GM04504 (cell line): ENCODE measurements at places on chromosomes 2 and 18.

- DNase-seq, result no peak
Observed at GRCh38 chr2:160257743-160258491, 57.8 kb upstream of the ITGB6 start.

- DNase-seq, result peak; percentile 64
Observed at GRCh38 chr2:186544255-186544675, 45.6 kb upstream of the ITGAV start.

DNA sequence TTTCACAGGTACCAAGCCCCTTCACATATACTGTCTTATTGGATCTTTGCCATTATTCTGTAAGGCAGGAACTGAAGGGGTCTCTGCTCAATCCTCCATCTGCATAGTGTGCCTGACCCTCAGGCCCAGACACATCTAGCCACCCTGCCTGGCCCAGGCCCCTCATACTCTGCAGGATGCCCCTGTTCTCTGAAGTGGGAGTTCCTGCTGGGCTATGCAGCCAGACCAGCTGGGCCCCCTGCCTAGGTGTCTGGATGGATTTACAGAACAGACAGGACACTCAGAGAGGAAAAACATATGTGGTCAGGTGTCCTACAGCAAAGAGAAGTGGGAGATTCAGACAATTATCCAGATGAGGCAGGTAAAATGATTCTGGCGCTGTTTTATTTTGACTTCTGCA is 42.0 kb downstream of the SLC4A5 start:
- DNase-seq, result no peak

GRCh38 chr18:65269375-65269774 is 481.4 kb upstream of the CDH7 start:
- no peak for DNase-seq

DNA sequence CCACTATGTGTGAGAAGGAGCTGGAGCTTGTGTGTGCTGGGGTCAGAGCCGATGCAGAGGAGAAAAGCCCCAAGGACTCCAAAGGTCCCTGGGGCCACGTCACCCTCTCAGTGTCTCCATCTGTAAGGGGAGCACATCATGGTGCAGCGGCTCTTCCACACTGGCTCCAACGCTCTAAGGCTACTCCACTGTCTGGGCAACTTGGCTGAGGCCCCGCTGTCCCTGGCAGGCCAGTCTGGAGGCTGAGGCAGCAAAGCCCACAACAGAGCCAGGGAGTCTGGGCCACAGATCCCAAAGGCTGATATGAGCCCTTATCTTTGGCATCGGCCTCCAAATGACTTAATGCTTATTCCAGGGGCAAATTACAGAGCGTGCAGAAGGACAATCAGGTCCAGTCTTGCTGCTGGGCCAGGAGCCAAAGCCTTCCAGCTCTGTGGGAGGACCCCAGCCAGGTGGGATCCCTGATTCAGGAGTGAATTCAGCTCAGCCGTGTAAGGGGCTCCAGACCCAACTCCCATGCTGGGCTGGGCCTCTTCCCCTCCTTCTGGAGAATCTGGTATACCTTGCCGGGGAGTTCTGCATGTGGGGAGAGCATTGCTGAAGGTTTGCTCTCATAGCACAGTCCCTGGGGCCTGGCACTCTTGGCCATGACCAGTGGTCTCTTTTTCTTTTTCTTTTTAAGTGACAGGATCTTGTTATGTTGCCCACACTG is 1.8 kb upstream of the DUSP2 start:
- DNase-seq, result no peak
